NCI-H524 treated with DMSO at 0.1 percent for 48 hours (cell line): ENCODE measurements at places on chromosomes 2 and 18.

GRCh38 chr2:11387843-11388242 lies 43.4 kb upstream of the ROCK2 start:
- no peak for DNase-seq

DNA sequence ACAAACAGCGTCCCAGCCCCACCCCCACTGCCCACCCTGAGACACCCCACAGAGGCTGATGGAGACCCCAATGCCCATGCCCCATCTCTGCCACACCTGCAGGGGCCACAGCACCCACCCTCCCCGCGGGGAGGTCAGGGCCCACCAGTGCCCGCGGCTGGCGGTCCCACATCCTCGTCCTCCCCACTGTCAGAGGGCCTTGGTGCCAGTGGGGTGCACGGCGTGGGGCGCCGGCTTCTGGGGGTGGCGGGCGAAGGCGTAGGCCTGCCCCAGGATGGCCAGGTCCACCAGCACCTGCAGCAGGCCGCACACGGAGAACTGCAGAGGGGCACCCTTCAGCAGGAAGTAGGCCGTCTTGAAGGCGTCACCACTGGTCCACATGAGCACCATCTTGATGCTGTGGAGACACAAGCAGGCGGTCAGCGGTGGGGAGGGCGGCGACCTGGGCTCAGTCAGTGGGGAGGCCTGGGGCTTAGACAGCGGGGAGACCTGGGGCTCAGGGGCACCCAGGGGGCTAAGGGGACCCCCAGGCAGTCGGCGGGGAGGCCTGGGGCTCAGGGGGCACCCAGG lies 47.6 kb downstream of the SLC66A2 start:
- no peak for DNase-seq

DNA sequence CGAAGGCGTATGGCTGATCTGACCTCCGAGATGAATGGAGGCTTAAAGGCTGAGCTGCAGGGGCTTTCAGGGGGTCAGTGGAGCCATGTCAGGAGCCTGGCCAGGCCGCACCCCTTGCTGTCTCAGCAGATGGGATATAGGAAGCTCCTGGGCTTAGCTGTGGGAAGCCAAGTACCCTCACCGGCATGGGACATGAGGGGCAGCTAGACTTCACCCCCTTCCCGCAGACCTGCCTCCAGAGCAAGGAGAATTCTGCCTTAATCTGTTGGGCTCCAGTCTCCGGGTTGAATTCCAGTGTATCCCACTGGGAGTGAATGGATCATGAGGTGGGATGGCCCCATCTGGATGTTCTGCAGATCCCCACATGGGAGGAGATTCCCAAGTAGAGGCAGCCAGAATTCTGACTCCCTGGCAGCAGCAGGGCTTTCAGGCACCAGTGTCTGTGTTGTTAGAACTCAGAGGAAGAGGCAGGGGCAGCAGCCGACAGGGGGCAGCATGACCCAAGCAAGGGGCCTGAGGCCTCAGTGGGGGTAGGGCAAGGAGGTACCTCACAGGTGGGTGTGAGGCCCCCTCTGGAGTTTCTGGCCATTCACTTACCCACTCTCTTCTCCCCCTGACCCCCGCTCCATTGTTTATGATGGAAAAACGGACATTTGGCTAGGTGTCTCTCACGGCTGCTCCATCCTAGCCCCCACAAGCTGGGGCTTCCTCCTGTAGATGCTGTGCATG lies 19.1 kb downstream of the CAPG start:
- no peak for DNase-seq

DNA sequence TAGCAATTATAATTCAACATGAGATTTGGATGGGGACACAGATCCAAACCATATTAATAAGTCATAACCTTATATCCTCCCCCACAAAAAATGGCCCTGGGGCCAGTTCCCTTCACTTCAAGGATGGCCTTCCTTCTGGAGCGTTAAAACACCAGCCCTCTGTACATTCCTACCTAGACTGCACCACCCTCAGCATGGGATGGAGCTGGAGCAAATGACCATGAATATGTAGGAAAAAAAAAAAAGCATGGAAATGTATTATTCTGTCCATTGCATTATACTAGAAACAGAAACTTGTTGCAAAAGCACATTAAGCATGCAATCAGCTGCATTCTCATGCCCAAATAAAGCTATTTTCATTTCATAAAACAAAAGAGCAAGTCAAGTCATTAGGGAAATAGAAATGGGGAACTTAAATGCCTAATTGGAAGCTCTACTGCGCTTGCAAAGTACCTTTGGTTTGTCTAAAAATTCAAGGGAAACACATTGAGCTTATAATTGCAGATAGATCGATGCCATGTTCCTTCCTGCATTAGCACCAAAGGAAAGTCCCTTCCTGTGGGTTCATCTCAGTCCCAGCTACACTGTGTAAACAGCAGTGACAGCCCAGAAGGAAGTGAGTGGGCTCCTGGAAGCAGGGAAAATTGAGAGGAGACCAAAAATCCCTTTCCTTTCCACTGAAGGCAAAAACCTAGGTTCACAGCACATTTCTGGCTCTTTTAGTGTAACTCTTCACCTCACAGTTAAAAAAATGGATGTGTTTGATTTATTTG lies 252.0 kb upstream of the KLHL29 start:
- DNase-seq: no peak

DNA sequence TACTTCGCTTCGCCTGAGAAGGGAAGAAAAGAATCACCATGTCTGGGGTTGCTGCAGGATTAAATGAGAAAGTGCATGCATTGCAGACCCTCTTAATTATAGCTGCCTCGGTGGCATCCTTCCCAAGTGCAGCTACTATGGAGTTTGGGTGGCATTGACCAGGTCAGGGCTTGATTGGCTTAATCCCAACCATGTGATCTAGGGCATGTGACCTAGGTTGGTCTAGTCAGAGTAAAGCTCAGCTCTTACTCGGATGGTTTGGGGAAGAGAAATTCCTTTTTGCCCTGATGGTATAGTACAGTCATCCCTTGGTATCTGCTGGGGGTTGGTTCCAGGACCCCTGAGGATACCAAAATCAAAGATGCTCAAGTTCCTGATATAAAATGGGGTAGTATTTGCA lies 178.2 kb upstream of the RAB12 start:
- DNase-seq: no peak

GRCh38 chr2:31227711-31228125 lies 6.2 kb upstream of the EHD3 start:
- DNase-seq: no peak

GRCh38 chr18:23068570-23069310 lies 66.5 kb upstream of the CABLES1 start:
- DNase-seq: no peak

- DNase-seq: no peak
Observed at GRCh38 chr2:237594514-237594871, 4.0 kb upstream of the RAB17 start.

DNA sequence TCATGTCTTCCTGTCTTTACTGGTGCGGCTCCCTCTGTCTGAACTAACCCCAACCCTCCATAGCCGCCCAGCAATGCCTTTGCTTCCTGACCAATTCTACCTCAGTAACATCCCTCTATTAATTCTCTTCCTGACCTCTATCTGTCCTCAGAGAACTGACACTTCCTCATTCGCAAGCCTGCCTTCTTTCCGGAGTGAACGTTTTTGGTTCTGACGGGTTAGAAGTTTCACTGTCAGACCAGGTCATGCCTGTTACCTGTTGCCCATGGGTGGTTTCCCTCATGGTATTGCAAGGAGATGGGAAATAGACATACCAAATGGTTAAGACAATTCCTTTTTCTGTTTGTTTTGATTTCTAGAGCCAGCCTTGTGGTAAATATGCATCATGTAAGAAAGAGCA lies 453.4 kb upstream of the SLC14A2 start:
- no peak for DNase-seq

DNA sequence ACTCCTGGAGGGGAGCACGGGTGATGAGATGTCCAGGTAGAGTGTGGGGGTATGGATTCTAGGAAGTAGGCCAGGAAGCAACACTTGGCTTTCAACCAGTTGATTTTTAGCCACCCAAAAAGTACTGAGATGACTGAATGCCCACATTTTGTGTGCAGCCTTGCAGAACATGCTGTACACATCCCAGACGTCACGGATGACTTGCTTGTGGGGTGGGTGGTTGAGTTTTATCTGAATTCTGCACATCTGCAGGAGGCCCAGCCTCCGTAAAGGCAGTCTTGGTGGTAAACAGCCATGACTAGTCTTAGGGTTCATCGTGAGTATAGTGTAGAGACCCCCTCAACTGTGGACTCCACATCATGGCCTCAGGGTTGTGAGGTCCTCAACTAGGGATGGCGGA lies 53.3 kb upstream of the CCDC195 start:
- DNase-seq: no peak
